Astrocyte (in vitro differentiated cells and primary cell): ENCODE measurements at places on chromosomes 7 and 10. TPM values are rescaled to one million over a fixed set of nuclear protein-coding genes. Genes with fewer than 3 reads are reported as not detected.

Gene IDI2
- total RNA-seq, result not detected in 2 replicates

Gene VWC2
- total RNA-seq, result 0.02 TPM in 1 of 2 replicates, not detected in the other

Gene EPO
- total RNA-seq, result not detected in 2 replicates

Gene FRAT2
- total RNA-seq, result 7.4 and 7.8 TPM in 2 replicates

Gene PCDH15
- not detected in 2 replicates for total RNA-seq

Gene SEC31B
- total RNA-seq, result 7.8 TPM in 2 replicates

Gene FAM107B
- total RNA-seq, result 36.0 and 42.3 TPM in 2 replicates

Gene FLNC
- total RNA-seq, result 308 and 364 TPM in 2 replicates

Gene CPXM2
- 5.2 and 5.5 TPM in 2 replicates for total RNA-seq

Gene XRCC2
- total RNA-seq, result 1.2 and 1.6 TPM in 2 replicates

Gene TRDMT1
- 5.9 and 6.3 TPM in 2 replicates for total RNA-seq

Gene ENTPD1
- total RNA-seq, result 0.77 and 0.95 TPM in 2 replicates

Gene AOAH
- not detected in 2 replicates for total RNA-seq

Gene SPDYE9
- total RNA-seq, result not detected in 2 replicates
